H9 (cell line): ENCODE measurements at places on chromosomes 4 and X.

DNA sequence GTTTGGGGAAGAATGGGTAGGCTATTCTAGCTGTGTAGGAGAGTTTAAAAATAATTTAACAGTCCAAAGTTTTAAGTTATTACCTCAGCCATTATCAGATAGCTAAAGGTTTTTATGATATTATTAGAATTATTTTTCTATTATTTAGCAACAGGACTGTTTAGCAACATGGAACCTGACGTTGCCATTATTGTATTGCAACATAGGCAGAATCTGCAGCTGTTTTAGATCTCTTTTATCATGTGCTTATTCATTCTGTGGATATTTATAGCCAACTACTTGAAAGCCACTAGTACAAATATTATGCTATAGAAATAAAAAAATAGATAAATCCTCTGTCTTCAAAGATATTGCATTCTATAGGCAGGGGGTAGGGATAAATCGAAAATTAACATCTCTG lies 382.0 kb upstream of the TRAM1L1 start:
- H3K27me3 ChIP-seq, result no peaks in the 10 kb centered on the region
- DNase-seq, result no peak
- H3K4me1 ChIP-seq, result peaks cover 2% of the 10 kb centered on the region
- no peak overlapping the region for H3K27ac ChIP-seq
- no peak overlapping the region for H3K4me3 ChIP-seq
- no peaks in the 10 kb centered on the region for H3K36me3 ChIP-seq

GRCh38 chr4:6122496-6122895 lies 77.9 kb downstream of the JAKMIP1 start:
- no peaks in the 10 kb centered on the region for H3K27me3 ChIP-seq
- DNase-seq, result no peak
- H3K27ac ChIP-seq, result no peak overlapping the region
- H3K4me3 ChIP-seq, result no peak overlapping the region

DNA sequence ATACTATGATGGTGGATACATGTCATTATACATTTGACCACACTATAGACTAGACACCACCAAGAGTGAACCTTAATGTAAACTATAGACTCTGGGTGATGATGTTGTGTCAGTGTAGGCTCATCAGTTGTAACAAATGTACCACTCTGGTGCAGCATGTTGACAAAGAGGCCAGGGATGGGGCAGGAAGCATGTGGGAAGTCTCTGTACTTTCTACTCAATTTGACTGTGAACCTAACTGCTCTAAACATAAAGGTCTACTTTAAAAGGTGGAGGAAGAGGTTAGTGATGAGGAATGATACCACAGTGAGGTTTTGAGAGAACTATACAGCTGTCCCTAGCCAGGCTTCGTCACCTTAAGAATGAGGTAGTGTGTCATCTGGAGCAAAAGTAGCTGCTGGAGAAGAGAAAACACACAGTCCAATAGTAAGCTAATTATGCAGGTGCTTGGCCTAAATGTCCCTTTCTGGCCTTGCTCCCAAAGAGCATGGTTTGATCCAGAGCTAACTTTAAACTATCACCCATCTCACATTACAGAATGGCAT lies 38.4 kb downstream of the GRSF1 start:
- H3K27ac ChIP-seq, result no peak overlapping the region
- DNase-seq, result no peak
- no peaks in the 10 kb centered on the region for H3K27me3 ChIP-seq
- H3K36me3 ChIP-seq, result peaks cover 1% of the 10 kb centered on the region; the same call in 2 of the 3 replicates
- no peak overlapping the region for H3K4me3 ChIP-seq

DNA sequence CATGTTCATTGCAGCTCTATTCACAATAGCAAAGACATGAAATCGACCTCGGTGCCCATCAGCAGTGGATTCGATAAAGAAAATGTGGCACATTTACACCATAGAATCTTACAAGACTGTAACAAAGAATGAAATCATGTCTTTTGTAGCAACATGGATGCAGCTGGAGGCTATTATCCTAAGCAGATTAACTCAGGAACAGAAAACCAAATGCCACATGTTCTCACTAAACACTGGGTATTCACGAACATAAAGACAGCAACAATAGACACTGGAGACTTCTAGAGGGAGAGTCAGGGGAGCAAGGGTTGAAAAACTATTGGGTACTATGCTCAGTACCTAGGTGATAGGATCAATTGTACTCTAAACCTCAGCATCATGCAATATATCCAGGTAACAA lies 180.5 kb downstream of the PPP1R2C start:
- no peak overlapping the region for H3K27ac ChIP-seq
- H3K4me1 ChIP-seq, result no peaks in the 10 kb centered on the region
- H3K36me3 ChIP-seq, result no peaks in the 10 kb centered on the region
- H3K4me3 ChIP-seq, result no peak overlapping the region
- DNase-seq, result no peak
- H3K27me3 ChIP-seq, result no peaks in the 10 kb centered on the region

GRCh38 chrX:74351760-74352159 lies 47.8 kb downstream of the ZCCHC13 start:
- H3K27me3 ChIP-seq, result no peaks in the 10 kb centered on the region
- no peak for DNase-seq
- no peak overlapping the region for H3K27ac ChIP-seq
- H3K4me1 ChIP-seq, result no peaks in the 10 kb centered on the region; the same call in 1 of the 2 replicates
